ENCODE measurements at places on chromosomes 2 and 18. TPM values are rescaled to one million over a fixed set of nuclear protein-coding genes. Genes with fewer than 3 reads are reported as not detected.
A peak's percentile ranks its signal among the peaks of the same experiment; 100 is the strongest.

The MIB1 gene
- total RNA-seq: 56.8 TPM

The WDR35 gene
- 9.6 TPM for total RNA-seq

The SERPINB4 gene
- total RNA-seq: not detected

The GPR55 gene
- 0.12 TPM for total RNA-seq

The THUMPD2 gene
- total RNA-seq: 9.4 TPM

The ASB18 gene
- not detected for total RNA-seq

The ANKAR gene
- 3.1 TPM for total RNA-seq

The SPP2 gene
- total RNA-seq: not detected

GRCh38 chr2:231662028-231662810 lies 46.1 kb upstream of the PTMA start:
- no peaks in the 10 kb centered on the region for H3K27me3 ChIP-seq
- peak; percentile 91 for DNase-seq
- H3K4me3 ChIP-seq: peak overlapping the region; percentile 46
- peaks cover 23% of the 10 kb centered on the region for H3K4me1 ChIP-seq

DNA sequence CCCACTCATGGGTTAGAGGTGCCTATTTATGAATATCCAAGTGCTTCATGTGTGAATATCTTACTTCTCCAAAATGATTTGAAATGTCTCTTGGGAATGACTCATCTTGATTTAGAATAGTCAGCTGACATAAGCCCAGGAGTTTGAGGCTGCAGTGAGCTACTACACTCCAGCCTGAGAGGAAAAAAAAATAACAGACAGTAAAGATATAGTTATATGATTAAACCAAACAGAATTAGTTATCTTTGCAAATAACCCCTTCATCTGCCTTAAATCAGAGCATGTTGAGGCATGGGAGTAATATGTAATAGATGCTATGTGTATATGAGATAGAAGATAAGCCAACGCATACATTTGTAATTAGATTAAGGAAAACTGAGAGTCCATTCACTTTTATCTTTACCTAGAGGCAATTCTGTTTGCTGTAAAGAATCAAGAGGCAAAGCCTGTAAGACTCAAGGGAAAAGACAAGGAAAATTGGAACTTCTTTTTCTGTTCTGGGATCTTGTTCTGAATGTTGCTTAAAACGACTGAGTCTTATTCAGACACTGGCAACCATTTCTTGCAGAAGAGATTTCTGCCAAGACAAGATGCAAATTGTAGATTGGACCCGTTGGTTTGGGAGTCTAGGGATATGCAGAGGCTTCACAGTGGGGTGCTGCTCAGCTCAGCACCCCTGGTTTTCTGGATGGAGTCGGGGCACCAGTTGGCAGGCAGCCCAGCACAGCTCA lies 104.4 kb downstream of the LIPG start:
- peaks cover 17% of the 10 kb centered on the region for H3K27me3 ChIP-seq
- peak; percentile 53 for DNase-seq
- H3K4me1 ChIP-seq: peaks cover 14% of the 10 kb centered on the region
- no peaks in the 10 kb centered on the region for H3K36me3 ChIP-seq

- H3K4me3 ChIP-seq: no peak overlapping the region
- H3K4me1 ChIP-seq: peaks cover 3% of the 10 kb centered on the region
- no peak overlapping the region for H3K27ac ChIP-seq
- no peaks in the 10 kb centered on the region for H3K36me3 ChIP-seq
- peaks cover 2% of the 10 kb centered on the region for H3K27me3 ChIP-seq
Observed at GRCh38 chr2:96105994-96106715, 10.2 kb downstream of the ADRA2B start.

DNA sequence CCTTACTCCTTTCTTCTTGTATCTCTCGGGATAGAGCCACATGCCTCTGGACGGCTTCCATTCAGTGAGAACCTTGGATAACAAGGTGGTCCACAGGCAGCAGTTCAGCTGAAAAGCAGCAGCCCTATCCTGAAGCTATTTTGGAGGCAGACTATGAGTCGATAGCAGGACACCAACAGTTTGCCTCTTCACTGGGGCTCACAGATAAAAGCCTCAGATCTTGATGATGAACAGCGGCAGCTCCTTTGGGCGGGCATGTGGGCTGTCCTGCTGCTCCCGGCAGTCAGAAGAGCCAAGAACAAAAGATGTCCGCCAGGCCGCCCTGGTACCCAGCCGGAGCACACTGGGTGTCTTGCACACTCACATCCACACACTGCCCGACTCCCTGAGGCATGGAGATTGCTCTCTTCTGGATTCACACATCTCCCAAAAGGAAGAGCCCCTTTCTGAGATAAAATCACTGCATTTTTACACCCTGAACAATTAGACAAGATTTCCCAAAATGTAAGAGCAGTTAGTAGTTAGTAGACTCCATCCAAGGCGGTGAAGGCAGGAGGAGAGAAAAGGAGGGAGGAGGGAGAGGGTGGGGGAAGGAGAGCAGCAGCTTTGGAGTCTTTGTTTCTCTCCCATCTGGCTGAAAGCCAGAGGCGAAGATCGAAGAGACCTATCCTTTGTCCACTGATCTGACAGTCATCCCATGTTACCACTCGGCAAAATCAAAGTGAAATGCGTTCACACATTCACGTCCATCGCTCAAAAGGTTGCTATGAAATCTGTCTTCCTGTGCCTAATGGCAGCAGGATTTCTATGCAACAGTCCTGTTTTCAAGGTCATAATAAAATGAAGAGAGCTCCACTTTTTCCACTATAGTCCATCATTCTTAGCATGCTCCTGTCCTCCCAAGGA lies 90.1 kb upstream of the KLF7 start:
- DNase-seq: peak; percentile 8
- no peaks in the 10 kb centered on the region for H3K36me3 ChIP-seq
- no peaks in the 10 kb centered on the region for H3K27me3 ChIP-seq
- peaks cover 94% of the 10 kb centered on the region for H3K4me1 ChIP-seq

DNA sequence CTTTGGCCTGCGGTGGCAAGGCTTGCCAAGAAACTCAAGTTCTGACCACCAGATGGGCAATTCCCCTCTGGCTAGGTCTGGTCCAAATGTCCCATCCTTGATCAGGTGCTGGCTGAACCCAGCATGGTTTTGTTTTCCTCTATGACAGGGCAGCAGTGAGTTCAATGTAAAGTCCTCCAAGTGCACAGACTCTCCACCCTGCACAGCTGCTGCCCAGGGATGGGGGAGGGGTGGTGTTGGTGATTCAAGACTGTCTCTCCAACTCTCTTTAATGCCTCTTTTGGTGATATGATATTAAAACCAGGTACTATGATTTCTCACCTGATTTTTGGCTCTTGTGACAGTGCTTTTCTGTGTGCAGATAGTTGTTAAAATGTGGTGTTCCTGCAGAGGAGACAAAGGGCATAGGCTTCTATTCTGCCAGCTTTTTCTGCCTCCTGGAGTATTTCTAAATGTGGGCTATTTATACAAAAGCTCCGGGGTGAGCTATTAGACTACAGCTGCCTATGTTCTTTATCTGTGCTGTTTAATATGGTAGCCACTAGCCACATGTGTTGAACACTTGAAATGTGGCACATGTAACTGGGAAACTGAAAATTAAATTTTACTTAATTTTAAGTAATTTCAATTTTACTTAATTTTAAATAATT lies 64.0 kb upstream of the STK39 start:
- DNase-seq: no peak
- no peak overlapping the region for H3K27ac ChIP-seq
- H3K4me3 ChIP-seq: no peak overlapping the region
- H3K27me3 ChIP-seq: no peaks in the 10 kb centered on the region
- no peaks in the 10 kb centered on the region for H3K36me3 ChIP-seq

DNA sequence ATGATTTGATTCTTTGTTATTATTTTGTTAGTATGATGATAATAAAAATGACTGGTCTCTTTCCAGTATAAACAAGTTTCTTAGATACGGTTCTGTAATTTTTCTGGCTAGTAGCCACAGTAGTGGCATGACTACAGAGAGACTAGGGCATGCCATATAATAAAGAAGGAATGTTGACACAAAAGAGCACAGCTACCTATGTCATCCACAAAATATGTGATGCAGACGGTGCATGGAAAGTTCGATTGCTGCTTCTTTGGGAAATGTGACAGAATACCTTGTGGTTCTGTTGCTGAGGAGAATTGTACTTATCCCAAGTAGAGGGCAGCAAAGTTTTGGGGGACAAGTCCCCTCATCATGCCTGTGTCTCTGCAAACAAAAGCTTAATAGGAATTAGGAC lies 26.1 kb upstream of the SETBP1 start:
- H3K4me1 ChIP-seq: peaks cover 30% of the 10 kb centered on the region
- H3K4me3 ChIP-seq: no peak overlapping the region
- DNase-seq: peak; percentile 90
- H3K27me3 ChIP-seq: no peaks in the 10 kb centered on the region
- no peaks in the 10 kb centered on the region for H3K36me3 ChIP-seq
- H3K27ac ChIP-seq: peak overlapping the region; percentile 57

GRCh38 chr2:233064530-233065199 lies 4.5 kb downstream of the INPP5D start:
- no peak overlapping the region for H3K4me3 ChIP-seq
- no peaks in the 10 kb centered on the region for H3K4me1 ChIP-seq
- no peaks in the 10 kb centered on the region for H3K36me3 ChIP-seq
- no peak overlapping the region for H3K27ac ChIP-seq
- DNase-seq: no peak
- H3K27me3 ChIP-seq: no peaks in the 10 kb centered on the region

DNA sequence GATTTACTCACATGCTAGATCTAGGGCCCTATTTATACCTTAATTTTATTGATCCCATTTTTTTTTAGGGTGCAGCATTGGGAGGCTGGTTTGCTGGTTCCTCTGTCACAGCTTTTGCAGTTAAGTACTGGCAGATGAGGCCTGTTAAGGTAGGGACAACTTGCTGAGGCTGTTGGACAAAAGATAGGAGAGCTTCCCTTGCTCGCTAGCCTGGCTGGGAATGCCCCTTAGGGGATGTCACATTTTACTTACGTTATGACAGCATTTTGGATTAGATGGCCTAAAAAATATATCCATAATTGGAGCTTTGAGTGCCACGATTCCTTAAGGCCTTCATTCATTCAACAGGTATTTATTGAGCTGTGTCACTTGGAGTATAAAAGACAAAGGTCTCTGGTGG lies 8.2 kb downstream of the LGALSL start:
- no peaks in the 10 kb centered on the region for H3K27me3 ChIP-seq
- H3K4me1 ChIP-seq: no peaks in the 10 kb centered on the region
- H3K4me3 ChIP-seq: no peak overlapping the region
- DNase-seq: no peak
- H3K36me3 ChIP-seq: no peaks in the 10 kb centered on the region

GRCh38 chr2:97718942-97719341 lies 5.6 kb downstream of the ZAP70 start:
- no peaks in the 10 kb centered on the region for H3K4me1 ChIP-seq
- H3K4me3 ChIP-seq: no peak overlapping the region
- H3K27ac ChIP-seq: no peak overlapping the region
- peaks cover 2% of the 10 kb centered on the region for H3K27me3 ChIP-seq
- no peaks in the 10 kb centered on the region for H3K36me3 ChIP-seq
- no peak for DNase-seq

- no peak overlapping the region for H3K27ac ChIP-seq
- no peaks in the 10 kb centered on the region for H3K4me1 ChIP-seq
- DNase-seq: peak; percentile 22
- H3K27me3 ChIP-seq: no peaks in the 10 kb centered on the region
Observed at GRCh38 chr2:145356056-145356455, 836.1 kb upstream of the ZEB2 start.

DNA sequence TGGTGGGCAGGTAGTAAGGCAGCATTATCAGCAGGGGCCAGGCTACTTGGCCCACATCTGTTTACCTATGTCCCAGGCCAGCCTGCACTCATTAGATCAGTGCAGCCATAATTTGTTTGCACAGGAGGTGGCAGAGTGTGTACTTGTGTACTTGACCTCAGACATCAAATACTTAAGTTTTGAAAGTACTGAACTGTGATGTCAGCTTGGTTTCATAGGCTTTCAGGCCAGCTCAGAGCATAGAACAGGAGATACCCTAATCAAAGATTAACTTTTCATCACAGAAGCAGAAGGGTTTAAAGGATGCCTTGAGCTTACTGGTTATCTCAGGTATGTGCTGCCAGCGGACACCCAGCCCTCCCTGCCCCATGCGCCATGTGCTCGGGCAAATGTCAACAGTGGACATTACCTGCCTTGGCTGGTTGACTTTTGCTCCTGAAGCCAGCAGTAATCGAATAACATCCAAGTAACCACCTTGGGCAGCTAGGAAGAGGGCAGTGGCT lies 33.2 kb downstream of the ANKRD29 start:
- no peaks in the 10 kb centered on the region for H3K36me3 ChIP-seq
- peaks cover 7% of the 10 kb centered on the region for H3K27me3 ChIP-seq
- no peak overlapping the region for H3K4me3 ChIP-seq
- no peak for DNase-seq
- H3K4me1 ChIP-seq: peaks cover 17% of the 10 kb centered on the region
- no peak overlapping the region for H3K27ac ChIP-seq

- H3K4me3 ChIP-seq: no peak overlapping the region
- no peak for DNase-seq
- H3K4me1 ChIP-seq: no peaks in the 10 kb centered on the region
- no peak overlapping the region for H3K27ac ChIP-seq
- no peaks in the 10 kb centered on the region for H3K27me3 ChIP-seq
Observed at GRCh38 chr2:146415291-146415690, 1429.5 kb upstream of the ACVR2A start.

- no peak for DNase-seq
- H3K27ac ChIP-seq: no peak overlapping the region
- no peaks in the 10 kb centered on the region for H3K4me1 ChIP-seq
- H3K27me3 ChIP-seq: peaks cover 2% of the 10 kb centered on the region
- no peaks in the 10 kb centered on the region for H3K36me3 ChIP-seq
Observed at GRCh38 chr2:15651367-15651727, 59.7 kb downstream of the DDX1 start.

Data from astrocyte (in vitro differentiated cells and primary cell).